Activated naive CD4-positive, alpha-beta T cell treated with Interleukin-2 at 50 U/mL for 16 hours (primary cell): ENCODE measurements at places on chromosomes 7 and 10.

GRCh38 chr10:122164815-122165483, 106.1 kb upstream of the BTBD16 start:
- no peak for DNase-seq

- DNase-seq, result no peak
Measured at GRCh38 chr7:19939746-19940145, 166.3 kb upstream of the TMEM196 start.

- no peak for DNase-seq
Measured at GRCh38 chr10:121566755-121567154, 31.5 kb downstream of the FGFR2 start.

GRCh38 chr10:122259075-122259466, 12.0 kb upstream of the BTBD16 start:
- no peak for DNase-seq

DNA sequence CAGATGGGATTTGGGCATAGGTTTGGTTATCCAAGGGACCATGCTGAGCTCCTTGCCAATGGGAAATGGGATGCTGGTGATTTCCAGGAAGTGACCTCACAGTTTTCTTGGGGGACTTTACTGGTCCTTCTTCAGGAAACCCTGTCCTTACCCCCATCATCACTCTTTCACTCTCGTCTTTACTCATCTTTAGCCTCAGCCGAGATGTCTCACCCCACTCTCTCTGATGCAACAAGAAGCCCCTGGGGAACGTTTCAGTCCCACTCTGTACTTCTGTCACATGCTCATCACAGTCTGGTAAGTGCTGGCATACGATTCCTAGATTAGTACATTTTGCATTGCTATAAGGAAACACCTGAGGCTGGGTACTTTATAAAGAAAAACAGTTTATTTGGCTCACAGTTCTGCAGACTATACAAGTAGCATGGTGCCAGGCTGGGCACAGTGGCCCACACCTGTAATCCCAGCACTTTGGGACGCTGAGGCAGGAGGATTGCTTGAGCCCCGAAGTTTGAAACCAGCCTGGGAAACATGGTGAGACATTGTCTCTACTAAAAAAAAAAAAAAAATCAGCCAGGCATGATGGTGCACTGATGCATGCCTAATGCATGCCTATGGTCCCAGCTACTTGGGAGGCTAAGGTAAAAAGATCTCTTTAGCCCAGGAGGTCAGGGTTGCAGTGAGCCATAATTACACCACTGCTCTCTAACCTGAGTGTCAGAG, 63.5 kb upstream of the VKORC1L1 start:
- no peak for DNase-seq
